ENCODE measurements at places on chromosomes 7 and 10.

DNA sequence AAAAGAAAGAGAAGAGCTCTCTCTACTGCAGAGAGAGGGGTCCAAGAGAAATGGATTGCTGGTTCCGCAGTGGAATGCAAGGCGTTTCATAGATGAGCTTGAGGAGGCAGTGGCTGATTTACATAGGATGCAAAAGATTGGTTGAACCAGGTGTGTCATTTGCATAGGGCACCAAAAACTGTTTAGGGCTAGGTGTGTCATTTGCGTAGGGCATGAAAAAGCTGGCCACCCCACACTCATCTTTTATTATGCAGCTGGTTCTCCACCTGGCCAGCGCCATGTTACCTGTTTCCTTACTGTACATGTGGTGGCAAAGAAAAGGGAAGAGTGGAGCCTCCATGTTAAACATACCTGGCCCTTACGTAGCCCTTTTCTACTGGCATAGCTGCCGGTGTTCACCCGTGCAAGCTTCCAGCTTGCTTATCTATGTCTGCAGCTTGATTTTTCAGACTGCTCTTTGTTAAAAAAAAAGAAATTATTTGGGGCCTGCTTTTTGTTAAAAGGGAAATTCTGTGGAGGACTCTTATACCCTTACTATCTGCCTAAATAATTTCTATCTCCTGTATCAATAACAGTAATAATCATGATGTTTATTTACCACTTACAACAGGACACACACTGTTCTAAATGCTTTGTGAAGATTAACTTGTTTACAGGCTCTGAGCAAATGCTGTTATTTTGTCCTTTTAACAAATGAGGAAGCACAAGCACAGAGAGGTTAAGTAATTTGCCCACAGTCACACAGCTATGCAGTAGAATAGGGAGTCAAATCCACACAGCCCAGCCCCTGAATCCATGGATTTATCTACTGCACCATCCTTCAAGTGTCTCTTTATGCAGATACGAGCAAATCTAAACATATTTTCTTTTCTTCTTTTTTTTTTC is 33.3 kb downstream of the CASP7 start:
- no peak for DNase-seq

- no peak for DNase-seq
Observed at GRCh38 chr7:151282111-151282510, 33.6 kb upstream of the SMARCD3 start.

DNA sequence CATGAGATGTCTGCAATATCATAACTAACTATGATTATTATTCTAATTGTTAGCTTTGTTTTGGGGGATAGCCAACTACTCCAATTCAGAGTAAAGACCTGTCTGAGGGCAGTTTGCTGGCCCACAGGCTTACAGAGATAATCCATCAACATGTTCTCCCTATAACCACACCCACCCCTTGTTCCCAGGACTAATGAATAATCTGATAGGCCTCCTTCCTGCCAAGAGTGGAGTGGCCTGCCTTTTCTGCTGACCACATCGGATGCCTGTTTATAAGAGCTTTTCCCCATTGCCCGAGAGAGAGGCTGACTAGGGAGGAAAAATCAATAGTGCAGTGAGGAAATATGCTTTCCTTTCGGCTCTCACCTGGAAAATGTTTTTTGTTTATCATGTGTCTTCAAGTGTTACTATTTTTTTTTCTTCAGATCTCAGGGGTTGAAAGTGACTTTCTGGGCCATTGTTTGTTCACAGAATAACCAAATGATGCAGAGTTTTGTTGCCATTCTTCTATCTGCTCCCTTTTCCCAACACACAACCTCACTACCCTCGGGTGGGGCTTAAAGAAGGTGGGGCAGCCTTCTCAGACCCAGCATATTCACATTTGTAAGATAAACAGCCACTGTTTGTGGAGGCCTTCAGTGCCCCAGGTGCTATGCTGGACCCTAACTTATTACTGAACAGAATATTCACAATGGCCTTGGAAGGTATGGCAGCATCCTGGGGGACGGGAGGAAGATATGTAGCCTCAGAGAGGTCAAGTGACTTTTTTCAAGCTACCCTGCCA is 38.4 kb downstream of the PLPP4 start:
- DNase-seq: no peak

- DNase-seq: no peak
Observed at GRCh38 chr10:118922226-118922625, 107.3 kb upstream of the NANOS1 start.

- DNase-seq: no peak
Observed at GRCh38 chr10:62578301-62578700, 204.1 kb downstream of the ZNF365 start.

DNA sequence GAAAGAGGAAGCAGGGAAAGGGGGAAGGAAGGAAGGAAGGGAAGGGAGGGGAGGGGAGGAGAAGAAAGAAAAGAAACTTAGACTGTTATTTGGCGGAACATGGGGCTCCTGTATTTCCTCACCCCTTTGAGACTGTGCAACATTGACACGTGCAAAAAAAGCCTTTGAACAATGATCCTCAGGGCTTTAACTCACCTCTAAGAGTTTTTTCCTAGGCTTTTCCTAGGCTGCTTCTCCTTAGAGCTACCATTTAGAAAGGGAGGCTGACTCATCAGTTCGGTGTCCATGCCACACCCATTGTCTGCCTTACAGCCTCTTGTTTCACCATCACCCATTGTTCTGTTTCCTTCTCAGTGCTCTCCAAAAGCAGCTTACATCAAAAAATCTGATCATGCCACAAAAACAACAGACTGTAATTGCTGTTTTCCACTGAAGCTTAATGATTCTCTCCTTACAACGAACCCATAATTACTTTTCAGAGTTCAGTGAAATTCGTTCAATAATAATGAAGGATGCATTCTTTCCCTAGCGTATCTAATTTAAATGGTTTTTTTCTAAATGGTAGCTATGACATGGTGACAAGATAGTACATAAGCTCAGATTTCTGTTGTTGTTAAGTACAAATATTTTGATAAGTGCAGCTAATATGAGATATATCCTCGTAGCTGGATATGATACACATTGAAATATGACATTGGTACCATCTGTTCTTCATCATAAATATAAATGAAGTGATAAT is 90.8 kb downstream of the PRLHR start:
- no peak for DNase-seq

DNA sequence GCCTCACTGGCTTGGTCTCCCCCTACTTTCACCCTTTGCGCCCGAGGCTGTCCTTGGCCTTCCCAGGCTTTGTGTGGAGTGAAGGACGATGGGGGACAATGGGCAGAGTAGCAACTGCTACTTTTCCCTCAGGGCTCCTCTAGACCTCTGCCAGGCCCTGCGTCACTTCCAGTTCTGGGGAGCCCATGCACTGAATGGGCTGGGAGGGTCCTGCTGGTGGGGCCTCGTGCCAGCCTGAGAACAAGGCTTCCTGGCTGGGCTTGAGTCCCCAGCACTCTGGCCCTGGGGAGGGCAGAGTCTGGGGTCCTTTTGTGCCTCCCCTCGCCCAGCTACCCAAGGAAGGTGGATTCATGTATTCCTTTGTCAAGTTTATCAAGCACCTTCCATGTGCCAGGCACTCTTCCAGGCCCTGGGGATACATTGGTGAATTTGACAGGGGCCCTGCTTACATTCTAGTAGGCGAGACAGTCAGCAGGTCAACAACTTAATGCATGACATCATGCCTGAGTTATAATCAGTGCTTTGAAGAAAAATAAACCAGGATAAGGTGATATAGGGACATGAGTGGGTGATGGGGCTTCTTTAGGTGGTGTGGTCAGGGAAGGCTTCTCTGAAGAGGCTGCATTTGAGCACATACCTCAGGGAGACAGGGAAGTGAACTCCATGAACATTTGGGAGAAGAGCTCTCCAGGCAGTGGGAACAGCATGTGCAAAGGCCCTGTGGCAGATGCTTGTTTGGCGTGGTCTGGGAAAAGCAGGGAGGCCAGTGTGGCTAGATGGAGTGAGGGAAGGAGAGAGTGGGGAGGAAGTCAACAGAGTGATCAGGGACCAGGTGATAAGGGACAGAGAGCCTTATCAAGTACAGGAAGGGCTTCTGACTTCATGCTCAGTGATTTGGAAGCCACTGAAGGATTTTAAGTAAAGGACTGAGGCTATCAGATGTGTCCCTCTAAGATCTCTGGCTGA is 14.1 kb downstream of the ZMIZ1 start:
- DNase-seq: no peak

- DNase-seq: peak; percentile 18
Observed at GRCh38 chr10:76303682-76304316, 872.4 kb downstream of the LRMDA start.

DNA sequence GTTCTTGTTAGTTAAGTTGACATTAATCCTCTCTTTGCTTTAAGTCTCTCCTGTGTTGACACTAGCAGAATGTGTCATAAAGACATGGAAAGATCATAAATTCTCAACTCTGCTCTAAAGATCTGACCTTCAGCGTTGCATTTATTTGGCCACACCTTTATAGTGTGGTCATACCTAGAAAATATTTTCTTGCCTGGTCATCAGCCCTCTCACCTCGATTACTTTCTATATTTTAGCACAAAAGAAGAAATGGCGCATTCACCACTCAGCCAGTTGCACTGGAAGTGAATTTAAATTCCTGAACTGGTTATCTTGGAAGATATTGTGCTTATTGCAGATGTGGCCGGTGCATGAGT is 96.7 kb upstream of the PDCD4 start:
- DNase-seq: no peak

GRCh38 chr7:96306385-96307125 is 15.3 kb downstream of the SLC25A13 start:
- no peak for DNase-seq

GRCh38 chr10:58050575-58050974 is 217.1 kb downstream of the IPMK start:
- no peak for DNase-seq

DNA sequence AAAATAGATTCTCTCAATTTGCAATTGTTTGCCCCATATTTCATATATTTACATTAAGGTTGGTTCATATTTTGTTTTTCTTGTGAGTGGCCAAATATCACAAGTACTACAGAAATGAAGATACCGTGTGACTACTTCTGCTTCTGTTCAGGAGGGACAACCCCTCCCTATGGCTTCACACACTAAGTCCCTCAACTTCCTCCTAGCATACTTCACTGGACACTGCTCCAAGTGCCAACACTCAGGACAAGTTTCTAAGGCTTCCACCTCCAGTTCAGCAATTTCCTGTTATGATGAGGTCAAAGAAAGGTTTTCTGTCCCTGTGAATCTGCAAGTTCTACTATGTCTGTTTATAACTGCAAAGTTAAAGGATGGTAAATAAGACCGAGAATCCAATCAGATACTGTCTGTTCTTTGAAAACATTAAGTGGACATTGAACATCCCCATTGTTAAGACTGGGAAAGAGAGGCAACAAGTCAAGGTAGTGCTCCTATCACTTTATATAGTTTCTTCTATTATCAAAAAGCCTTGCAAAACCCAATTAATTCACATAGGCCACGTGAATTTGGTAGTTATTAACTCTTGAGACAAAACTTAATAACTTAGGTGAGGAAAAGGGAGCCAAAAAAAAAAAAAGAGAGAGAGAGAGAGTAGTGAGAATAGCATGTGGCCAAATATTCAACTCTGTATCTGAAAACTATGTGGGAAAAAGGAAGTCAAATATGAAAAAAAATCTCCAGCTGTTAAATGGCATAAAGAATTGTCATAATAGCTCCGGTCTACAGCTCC is 81.3 kb upstream of the DKK1 start:
- DNase-seq: no peak

GRCh38 chr7:92260248-92260781 is 14.5 kb downstream of the ANKIB1 start:
- no peak for DNase-seq

- DNase-seq: no peak
Observed at GRCh38 chr10:4086131-4086898, 301.3 kb upstream of the KLF6 start.

DNA sequence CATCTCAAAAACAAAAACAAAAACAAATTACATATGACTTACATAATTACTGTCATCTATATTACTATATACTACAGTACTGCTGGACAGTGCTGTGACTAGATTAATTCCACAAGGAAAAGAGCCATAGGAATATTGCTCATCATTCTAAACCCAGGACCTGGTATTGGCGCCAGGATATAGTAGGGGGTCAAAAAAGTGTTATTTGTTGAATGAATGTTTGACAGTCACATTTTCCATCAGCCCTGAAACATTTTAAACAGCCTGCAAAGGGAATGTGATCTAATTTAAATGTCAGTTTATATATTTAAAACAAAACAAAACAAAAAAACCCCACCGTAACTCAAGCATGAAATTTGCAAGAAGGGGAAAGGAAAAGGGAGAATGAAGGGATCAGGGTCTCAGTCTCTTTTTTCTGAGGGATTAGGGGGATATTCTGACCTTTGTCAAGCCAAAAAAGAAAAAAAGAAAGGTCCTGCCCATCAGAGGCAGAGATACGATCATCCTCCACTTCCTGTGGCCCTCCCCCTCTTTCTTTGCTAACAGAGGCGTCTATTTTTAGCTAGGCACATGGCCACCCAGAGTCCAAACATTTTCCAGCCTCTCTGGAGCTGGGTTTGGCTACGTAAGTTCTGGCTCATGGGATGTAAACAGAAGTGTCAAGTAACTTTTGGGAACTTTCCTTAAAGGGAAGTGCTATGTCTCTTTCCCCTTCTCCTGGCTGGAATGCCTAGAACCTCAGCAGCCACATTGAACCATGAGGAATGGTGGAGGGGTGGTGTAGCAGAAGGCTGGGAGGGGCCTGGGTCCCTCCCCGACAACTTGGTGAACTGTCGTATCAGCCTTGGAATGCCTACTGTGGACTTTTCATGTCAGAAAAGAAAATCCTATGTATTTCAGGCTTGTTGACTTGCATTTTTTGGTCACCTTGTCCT is 44.6 kb upstream of the DLG5 start:
- DNase-seq: no peak

DNA sequence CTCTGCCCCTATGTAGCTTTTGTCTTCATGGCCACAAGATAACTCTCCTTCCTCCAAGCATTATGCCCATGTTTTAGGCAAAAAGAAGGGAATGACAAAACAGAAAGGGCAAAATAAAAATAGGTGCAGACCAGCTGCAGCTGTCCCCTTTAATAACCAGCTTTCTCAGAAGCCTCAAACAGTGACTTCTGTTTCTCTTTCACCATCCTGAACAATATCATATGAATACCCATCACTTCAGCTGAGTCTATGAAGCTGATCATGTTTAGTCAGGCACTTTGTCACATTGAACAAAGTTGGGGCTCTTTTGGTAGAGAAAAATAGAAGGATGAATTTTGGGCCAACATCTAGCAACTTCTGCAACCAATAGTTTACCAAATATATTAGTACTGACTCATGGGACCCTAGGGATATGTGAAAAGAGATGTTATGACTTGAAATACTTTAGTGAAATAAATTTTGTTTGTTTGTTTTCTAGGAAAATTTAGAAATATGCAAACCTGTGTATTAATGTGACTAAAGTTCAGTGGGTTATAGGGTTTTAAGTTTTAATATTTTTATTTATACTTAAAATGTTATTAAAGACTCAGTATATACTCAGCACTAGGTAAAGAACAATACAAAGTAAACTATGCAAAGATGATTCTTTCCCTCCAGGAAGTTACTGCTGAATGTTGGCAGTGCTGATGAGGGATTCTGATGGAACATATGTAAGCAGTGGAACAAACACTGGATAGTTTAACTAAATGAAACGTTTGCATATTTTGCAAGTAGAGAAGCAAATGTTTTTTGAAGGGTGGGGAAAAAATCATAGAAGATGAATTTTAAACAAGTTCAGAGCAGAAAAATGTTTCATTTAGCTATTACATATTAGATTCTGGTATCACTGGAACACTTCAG is 133.7 kb downstream of the FOXP2 start:
- no peak for DNase-seq
